ENCODE measurements at places on chromosomes 5 and 9.

DNA sequence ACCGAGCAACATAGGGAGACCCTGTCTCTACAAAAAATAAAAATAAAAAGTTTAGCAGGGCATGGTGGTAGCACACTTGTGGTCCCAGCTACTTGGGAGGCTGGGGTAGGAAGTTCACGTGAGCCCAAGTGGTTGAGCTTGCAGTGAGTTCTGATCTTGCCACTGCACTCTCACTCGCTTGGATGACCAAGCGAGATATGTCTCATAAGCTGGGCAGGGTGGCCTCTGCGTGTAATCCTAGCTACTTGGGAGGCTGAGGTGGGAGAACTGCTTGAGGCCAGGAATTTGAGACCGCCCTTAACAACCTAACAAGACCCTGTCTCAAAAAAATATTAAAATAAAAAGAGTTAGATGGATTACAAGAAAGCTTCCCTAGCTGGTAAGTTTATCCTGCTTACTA is 32.5 kb downstream of the RASA1 start:
- no peak for DNase-seq

- DNase-seq: no peak
These were observed 76.2 kb upstream of the MYO10 start for GRCh38 chr5:17012289-17012688.

- DNase-seq: no peak
These were observed 173.7 kb downstream of the SLC24A2 start for GRCh38 chr9:19615036-19615624.

DNA sequence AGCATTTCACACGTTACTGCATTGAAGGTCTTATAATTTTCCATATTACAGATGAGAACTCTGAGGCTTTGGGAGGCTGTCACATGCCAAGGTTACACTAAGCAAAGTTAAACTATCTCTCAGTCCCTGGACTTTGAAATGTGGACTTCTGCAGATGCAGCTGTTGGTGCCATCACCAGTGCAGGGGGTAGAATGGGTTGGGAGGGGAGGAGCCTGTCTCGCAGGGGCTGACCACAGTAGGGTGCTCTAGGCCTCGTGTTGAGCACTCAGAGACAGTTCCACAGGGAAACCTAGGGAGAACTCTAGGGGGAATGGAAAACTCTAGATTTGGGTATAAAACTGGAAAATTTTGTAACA is 220.9 kb downstream of the MAPKAP1 start:
- no peak for DNase-seq

- no peak for DNase-seq
These were observed 147.2 kb downstream of the PDE4D start for GRCh38 chr5:59746241-59746765.

- DNase-seq: no peak
These were observed 137.9 kb upstream of the OTULINL start for GRCh38 chr5:14443671-14444093.

DNA sequence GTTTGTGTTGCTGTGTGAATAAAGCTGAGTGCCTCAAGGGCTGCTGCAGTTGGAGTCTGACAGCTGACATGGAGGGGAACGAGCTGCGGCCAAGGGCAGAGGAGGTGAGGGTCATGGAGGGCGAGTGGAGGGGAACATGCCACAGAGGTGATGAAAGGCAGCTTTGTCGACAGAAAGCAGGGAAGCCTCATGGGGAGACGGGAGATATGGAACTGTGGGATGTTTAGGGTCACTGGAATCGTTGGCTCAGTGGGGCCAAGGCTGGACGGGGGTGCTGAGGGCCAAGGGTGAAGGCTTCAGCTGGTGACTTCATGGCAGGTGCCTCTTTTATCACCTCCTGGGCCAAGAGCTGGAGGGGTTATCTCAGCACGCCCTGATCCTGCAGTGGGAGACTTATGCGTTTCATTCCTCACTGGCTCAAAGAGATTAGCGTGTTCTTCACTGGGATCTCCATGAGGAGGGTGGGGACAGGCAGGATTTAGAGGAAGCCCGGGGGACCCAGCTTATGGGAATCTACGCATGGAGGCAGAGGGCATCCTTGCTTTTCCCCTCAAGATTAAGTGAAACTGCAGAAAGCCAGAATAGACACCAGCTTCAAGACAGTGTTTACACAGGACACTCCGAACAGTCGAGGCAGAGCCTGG is 42.2 kb downstream of the FAM240B start:
- DNase-seq: no peak

DNA sequence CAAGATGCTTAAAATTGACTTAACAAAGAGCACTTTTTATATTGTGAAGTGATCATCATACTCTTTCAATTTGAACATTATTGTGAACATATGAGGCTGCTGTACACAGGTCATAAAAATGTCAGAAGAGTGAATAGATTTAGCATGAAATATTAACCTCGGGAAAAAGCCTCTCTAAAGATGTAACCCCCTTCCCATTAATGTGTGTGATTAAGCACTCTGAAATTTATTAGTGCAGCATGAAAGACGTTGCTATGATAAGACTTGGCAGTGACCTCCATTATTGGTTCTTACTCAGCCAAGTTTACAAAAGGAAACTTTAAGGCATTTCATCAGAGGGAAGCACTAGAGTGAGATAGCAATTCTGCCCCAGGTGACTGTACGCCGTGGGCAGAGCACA is 326.5 kb downstream of the NTRK2 start:
- peak; percentile 11 for DNase-seq

DNA sequence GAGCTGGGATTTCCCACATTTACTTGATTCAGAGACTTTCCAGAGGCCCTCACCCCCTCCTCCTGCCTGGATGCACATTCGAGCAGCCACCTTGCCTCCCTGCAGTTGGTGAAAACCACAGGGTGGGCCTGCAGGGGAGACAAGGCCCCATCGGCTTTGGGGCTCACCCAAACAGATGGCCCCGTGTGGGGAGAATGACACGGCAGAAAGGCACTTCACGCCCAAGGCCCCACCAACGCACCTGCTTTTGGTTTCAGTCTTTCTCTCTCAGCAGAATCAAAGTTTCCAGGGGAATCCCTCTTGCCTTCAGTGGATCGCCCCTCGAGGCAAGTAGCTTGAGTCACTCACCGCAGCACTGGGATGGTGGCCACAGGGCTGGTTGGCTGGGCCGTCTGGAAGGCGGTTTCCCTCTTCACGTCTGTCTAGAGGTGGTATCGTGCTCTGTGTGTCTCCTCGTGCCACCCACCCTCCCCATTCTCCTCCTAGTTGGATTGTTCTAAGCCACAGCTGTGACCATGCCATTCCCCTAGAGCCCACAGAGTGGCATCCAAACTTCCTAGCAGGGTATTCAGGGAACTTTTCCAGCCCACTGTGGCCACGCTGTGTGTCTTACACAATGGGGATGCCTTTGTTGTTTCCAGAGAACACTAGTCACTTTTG is 31.8 kb downstream of the SEC61B start:
- no peak for DNase-seq

DNA sequence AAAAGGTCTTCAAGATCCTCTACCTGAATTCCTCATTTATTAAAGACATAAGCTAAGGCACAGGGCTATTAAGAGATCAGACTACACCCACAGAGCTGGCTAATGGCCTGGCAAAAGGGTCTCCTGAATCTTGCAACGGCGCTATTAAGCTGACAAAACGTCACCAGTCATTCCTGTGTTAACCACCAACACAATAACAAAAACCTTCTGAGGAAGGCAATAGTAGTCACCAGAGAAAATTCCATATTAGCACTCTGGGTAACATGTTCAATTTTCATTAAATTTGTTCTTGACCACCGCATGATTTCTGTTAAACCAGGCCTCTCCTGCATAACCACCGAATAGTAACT is 77.0 kb downstream of the GNAQ start:
- DNase-seq: no peak

DNA sequence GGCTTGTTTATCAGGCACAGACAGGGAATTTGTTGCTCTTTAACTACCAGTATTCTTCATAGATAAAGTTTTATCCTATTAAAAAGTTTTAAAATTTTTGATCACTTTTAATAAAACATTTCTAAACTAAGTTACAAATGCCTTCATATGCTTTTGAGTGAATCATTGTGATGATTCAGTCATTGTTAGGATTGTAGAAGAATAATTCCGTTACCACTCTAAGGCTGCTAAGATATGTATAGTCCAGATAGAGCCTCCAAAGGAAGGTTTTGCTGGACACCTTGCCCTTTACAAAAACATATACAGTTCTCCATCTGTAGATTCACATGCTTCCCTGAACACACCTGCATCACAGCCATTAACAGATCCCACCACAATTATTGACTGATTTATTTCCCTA is 233.7 kb downstream of the SPOCK1 start:
- no peak for DNase-seq

GRCh38 chr9:69748304-69748703 is 11.5 kb downstream of the PTAR1 start:
- DNase-seq: no peak

DNA sequence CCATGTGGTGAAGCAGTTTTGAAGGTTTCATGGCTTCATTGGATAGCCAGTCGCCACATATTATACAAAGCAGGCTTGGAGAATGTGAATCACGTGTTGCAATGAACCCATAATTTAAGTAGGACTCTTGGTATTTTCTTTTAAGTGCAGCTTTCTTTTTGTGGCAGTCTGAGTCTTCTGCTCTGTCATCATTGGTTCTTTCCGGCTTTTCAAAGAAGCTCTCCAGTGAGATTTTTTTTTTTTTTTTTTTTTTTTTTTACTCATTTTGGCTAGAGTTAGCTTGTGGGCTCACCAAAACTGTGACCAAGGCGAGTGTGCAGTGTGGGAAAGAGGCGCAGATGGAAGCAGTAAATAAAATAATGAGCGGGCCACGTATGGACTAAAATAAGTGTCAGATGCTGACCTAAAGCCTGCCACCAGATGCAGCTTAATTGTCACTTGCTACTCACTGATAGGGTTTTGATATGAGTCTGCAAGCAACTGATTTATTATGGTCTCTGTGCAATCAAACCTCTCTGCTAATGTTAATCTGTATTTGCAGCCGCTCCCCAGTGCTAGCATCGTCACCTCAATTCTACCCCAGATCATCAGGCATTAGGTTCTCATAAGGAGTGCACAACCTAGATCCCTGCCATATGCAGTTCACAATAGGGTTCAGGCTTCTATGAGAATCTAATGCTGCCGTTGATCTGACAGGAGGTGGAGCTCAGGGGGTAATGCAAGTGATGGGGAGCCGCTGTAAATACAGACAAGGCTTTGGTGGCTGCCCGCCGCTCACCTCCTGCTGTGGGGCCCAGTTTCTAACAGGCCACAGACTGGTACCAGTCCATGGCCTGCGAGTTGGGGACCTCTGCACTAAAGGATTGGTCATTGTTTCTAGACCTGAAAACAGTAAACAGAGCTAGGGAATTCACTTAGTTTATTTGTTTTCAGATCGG is 45.5 kb upstream of the LARP1 start:
- no peak for DNase-seq

DNA sequence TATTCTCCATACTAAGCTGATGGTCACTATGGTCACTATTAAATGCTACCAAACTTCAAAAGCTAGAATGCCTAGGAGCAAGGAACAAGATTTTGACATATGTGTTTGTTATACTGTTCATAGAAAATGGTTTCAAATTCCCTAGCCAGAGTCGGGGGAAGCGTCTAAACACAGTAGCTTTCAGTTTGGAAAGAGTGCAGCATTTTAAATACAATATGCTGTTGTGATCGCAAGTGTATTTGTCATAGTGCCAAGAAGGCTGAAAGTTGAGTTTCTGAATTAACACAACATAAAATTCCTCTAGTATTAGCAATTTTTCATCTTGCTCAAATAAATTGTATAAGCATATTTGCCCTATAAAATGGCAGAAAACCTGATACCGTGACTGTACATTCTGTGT is 280.4 kb downstream of the ZNF608 start:
- DNase-seq: no peak

GRCh38 chr5:109721741-109722140 is 32.0 kb downstream of the MAN2A1 start:
- peak; percentile 45 for DNase-seq

- no peak for DNase-seq
These were observed 61.7 kb downstream of the GLRA1 start for GRCh38 chr5:151862811-151863472.

DNA sequence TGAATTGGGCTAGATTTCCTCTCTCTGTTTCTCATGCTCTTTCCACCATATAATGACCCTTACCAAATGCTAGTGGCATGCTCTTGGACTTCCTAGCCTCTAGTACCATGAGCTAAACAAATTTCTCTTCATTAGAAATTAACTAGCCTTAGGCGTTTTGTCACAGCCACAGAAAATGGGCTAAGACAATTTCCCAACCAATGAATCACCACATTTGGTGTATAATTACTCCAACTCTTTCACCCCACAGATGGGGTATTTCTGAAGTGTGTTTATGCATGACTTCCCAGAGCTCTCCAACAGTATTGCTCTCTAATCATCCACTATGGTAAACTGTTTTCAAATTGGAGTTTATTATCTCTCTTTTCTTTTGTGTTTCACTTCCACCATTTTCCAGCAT is 1041.1 kb upstream of the COX7C start:
- DNase-seq: no peak

DNA sequence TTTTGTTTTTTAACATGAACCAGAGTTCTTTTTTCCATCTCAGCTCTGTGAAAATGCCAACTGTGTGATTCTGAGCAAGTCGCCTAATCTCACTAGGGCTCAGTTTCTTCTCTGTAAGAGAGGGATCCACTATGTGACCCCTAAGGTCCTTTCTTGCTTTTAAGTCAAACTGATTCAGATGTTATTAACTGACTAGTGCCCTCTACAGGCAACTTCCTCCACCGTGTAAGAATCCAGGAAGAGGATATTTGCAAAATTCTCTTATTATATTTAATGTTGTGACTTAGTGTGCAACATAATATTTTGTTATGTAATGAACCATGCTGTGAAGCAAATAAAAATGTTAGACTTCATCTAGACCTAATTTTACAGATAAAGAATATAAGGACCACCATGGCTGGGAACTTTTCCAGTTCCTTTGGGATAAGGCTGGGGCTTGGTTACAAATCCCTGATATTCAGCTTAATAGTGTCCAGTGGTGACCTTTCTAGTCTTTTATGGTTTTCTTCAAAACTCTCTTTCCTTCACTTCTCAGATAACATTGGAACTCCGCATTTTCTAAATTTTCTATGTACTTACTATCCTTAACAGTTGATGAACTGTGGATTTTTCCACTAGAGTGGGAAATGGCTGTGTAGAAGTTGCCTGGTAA is 244.7 kb downstream of the PIK3R1 start:
- no peak for DNase-seq

DNA sequence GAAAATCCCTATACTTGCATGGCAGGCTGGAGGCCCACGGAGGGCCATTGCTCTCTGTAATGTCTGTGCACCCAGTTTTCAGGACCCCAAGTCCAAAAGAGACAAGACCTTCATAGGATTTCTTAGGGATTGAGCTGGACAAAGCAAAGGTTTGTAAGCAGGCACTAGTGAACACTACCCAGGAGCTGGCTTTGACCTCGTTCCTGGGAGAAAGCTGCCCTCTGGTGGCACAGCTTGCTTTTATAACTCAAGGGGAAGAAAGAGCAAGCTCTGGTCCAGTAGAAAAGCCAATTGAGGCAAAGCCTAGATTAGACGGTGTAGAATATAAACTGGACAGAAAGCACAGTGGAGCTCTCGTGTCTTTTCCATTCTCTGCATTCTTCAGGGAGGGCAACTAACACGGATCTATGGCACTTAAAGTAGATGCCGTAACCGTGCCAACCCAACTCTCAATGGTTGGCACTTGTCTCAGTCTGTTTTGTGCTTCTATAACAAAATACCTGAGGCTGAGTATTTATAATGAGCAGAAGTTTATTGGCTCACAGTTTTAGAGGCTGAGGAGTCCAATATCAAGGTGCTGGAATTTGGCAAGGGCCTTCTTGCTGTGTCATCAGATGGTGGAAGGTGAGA is 7.9 kb downstream of the GABRP start:
- DNase-seq: peak; percentile 28

All from NCI-H1105 (cell line).